Neural progenitor cell (in vitro differentiated cells): ENCODE measurements at places on chromosomes 5 and 9. TPM values are rescaled to one million over a fixed set of nuclear protein-coding genes. Genes with fewer than 3 reads are reported as not detected.

ADAMTS2 gene
- 1.2 and 3.0 TPM in 2 replicates for total RNA-seq

DNA sequence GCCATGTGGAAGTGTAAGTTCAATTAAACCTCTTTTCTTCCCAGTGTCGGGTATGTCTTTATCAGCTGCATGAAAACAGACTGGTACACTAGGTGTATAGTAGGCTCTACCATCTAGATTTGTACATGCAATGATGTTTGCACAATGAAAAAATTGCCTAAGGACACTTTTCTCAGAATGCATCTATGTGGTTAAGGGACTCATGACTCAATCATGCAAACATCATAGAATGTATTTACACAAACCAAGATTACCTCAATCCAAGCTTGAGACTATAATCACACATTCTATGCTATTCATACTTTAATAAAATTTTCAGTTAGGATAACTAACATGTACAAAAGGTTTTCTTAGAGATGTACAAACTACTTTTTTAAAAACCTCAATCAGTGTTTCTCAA lies 1164.5 kb downstream of the CDH12 start:
- DNase-seq = no peak

DNA sequence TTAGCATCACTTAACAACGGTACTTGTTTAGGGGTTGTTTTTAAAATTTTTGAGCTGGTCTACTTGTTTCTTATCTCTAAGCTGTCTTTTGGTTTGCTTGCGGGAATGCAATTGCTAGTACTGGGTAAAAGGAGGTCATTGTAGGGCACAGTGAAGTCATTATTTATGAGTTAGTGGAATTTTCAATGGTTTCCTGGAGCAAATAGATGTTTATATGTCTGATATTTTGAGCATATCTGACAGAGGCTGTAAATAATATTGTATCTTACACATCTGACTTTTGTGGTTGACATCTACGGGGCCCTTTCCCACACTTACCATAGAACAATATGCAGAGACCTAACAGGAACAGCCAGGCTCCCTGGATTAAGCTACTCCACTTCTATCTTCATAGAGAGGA lies 90.4 kb upstream of the IL6ST start:
- no peak for DNase-seq

GRCh38 chr5:94362857-94363256 lies 255.5 kb downstream of the KIAA0825 start:
- no peak for DNase-seq

GRCh38 chr9:133460405-133461175 lies 812 bp downstream of the CACFD1 start:
- peak; percentile 74 for DNase-seq
